ENCODE measurements at places on chromosomes 2 and 18.

DNA sequence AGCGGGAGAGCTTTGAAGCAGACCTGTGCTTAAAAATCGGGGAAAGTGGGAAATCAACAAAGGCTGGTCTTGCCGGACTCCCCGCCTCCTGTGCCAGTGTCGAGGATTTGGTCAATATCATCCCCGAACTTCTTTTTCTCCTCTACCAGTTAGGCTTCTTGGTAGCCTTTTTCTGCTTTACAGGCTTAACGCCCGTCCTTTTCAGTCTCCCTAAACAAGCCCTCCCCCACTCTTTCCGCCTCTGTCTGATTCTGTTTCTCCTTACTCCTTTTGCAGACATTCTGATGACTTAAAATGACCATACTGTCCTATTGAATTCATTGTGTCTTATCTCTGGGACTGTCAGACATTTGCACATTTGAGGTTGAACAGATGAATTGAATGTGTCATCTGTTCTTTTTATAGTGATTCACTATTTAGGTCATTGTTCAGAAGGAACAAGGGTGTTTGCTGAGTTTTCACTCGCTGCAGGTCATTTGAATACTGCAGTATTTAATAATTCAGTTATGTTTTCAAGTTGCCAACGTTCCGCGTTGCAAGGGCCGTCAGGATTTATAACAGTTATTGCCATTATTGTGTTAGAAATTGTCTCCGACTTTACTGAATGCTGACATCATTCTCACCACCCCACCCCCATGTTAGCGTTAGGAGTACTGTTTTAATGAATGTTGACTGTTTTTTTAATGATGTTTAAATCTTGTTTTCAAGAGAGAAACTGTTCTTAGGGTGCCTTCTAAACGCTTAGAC, 1.1 kb downstream of the ITGAV start:
- no peak for DNase-seq

DNA sequence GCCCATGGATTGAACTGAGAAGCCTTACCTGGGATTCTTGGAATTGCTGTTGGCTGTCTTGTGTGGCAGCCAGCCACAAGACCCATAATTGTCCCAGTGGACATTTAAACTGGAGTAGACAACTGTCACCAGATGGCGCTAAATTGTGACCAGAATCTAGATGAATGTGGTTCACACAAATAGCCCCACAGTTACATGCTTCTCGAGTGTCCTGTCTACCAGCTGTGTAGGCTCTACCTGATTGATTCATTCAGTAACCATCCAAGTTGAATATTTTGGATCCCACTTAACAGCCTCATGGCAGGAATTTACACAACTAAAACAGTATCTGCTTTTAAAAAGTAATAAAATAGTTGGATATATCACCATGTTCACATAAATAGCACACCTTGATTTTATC, 73.2 kb downstream of the MAP4K4 start:
- DNase-seq = no peak

- no peak for DNase-seq
Measured at GRCh38 chr2:201942531-201942930, 91.1 kb upstream of the FZD7 start.

GRCh38 chr18:1253827-1254226, 349.2 kb downstream of the ADCYAP1 start:
- DNase-seq = no peak

- DNase-seq = no peak
Measured at GRCh38 chr2:70712916-70713315, 55.1 kb downstream of the ADD2 start.

DNA sequence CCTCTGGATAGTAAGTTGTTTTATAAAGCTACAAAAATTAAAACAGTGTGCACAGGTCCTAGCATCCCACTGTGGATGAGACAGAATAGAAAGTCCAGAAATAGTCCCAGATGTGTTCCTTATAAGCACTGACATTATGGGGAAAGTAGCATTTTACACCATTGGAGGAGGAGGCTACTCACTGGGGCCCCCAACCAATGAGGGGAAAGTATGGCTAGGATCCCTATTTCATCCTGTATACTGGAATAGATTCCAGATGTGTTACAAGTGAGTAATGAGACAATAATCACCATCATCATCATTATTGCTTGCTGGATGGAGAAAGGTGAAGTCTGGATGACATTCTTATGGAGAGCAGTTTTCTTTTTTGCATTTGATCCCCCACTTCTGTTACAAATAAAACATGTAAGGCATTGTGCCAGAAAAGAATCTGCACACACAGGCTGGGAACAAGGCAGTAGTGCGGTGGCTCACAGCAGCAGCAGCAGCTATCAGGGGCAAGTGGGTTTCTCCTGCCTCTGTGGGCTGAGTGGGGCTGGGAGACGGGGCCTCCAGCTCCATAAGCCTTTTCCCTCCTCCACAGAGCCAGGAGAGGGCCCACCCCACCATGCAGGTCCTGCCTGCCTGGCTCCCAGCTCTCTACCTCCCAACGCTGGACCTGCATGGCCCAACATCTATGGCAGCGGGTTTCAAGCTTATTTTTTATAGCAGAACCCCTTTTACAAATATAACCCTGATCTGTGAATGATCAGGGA, 5.0 kb downstream of the ARID5A start:
- no peak for DNase-seq

DNA sequence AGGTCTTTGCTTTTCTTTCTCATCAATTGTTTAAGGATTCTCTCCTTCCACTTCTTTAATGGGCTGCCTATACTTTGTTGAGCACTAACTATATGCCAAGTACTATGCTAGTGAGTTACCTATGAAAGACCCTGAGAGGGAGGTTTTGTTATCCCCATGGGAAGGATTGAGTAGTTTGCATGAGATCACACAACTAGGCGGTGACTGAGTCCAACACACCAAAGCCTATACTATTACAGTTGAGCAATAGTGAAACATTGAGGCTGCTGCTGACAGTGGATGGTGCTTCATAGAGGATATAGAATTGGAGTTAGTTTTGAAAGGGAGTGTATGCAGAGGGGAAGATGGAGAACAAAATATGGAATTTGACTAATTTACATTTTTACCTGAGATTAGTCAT, 15.8 kb downstream of the NABP1 start:
- no peak for DNase-seq

DNA sequence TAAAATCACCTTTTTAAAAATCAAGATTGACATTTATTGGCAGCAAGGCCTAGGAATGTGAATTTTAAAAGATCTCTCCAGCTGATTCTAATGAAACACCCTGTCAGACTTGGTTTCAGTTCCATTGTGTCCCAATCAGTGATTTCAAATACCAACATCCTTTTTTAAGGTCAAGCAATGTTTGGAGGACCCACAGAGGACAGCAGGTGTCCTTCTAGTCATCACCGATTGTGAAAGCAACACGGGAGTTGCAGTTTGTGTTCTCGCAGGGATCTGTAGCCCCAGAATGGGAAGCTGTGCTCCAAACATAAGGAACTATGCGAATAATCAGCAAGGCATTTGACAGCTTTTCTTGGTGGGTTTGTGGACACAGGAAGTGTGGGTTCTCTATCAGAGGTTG, 4.5 kb upstream of the KIDINS220 start:
- no peak for DNase-seq

DNA sequence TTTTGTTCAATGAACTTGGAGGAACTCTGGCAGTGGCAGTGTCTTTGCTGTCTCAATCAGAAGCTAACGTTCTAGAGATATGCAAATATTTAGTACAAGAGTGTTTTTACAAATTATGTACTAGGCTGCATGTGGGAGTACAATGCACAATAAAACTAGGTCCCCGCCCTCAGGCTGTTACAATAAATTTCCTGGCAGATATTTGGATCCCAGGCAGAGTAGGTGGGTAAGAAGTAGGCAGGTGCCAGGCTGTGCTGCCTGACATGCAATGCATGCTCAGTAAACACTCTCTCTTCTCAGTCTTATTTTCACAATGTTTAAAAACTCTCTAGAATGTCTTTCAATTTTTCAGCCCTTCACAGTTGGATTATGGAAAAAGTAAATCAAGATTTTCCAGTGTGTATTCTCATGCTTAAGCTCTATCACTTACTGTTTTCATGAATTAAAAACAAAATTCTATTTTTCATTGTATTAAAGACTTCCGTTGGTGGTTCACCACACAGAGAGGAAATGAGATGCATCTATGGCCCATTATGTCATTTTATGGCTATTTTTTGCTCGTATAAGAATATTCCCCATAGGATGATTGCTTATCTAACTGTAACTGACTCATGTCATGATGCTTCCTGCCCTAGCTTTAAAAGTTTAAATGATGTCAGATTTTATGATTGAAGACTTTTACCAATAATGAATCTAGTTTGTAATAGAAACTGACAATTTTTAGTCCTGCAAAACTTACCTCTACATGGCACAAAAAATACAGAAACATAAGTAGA, 346.1 kb downstream of the RND3 start:
- DNase-seq = no peak

- no peak for DNase-seq
Measured at GRCh38 chr2:25674077-25674362, 643 bp upstream of the DTNB start.

GRCh38 chr2:143819764-143820163, 690.5 kb downstream of the ARHGAP15 start:
- no peak for DNase-seq

- DNase-seq = no peak
Measured at GRCh38 chr2:32118055-32118454, 47.6 kb upstream of the SLC30A6 start.

GRCh38 chr2:117833911-117834310, 19.4 kb downstream of the DDX18 start:
- DNase-seq = no peak

- no peak for DNase-seq
Measured at GRCh38 chr18:58392324-58393000, 236.4 kb downstream of the ALPK2 start.

DNA sequence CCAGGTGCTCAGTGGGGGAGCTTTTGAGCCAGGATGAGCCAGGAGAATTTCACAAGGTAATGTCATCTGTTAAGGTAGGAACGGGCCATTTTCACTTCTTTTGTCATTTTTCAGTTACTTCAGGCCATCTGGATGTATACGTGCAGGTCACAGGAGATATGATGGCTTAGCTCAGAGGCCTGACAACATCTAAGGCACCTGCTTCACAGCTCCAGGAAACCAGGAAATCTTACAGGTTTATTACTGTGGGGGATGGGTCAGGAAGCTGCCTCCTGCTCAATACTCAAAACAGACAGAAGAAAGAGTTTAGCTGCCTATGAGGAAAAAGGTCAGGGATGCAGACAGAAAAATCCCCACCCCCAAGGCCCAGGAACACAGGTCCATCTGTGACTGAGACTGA, 364.3 kb upstream of the LRP1B start:
- no peak for DNase-seq

GRCh38 chr2:240628507-240628807, 3.2 kb downstream of the GPR35 start:
- DNase-seq = no peak

DNA sequence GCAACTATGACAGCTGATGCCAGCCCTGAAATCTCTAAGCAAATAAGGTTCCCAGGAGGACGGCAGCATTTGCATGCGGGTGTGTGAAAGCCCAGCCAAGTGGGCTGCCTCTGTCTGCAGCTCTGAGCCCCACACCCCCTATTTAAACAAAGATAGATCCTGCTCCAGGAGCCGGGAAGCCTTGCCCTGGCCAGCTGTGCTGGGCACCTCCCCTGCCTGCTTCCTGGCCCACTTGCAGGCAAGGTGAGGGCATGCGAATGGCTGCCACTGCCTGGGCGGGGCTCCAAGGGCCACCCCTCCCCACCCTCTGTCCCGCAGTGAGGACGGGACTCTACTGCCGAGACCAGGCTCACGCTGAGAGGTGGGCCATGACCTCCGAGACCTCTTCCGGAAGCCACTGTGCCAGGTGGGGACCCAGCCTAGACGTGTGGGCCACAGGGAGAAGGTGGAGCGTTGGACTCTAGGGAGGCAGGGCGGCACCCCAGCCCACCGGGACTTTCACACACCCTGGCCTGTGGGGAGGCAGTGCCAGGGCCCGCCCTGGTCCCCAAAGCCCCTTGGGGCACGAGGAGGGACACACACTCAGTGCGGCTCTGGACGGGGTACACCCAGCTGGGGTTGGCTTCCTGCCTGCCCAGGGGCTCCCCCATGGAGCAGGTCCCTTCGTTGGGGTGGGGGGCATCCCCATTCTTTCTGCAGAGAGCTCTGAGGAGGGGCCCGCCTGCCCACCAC, at the start of gene ANO7:
ANO7 (plus strand) TSS at position 317 of the 732 bp plus-strand sequence. CDS start 1,387 bp downstream, outside the sequence.
- no peak for DNase-seq
